Activated CD4-positive, alpha-beta T cell treated with anti-CD3 and anti-CD28 coated beads, Interleukin-2, Interleukin-6, amounts not matched to agents 100 ng/mL and 50 ng/mL, durations not matched to agents 16 hours and 8 hours (primary cell): ENCODE measurements at places on chromosomes 6 and 20.
A peak's percentile ranks its signal among the peaks of the same experiment; 100 is the strongest.

GRCh38 chr6:156111913-156112312 is 656.3 kb upstream of the NOX3 start:
- DNase-seq = no peak

DNA sequence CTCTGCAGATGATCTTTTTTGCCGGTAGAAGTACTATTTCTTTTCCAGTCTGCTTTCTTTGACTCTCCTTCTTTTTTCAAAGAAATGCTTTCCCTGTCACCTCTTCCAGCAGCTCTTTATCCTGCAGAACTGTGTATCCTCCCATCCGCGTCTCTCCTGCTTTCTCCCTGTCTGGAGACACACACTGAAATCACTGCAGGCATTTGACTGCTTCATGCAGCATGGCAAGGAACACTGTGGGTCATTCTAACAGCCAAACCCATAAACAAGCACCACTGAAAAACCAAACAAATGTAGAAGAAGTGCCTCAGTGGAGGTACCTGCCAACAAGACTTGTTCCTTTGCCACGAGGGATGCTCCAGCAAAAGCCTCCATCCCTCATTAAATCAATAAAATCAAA is 403.7 kb upstream of the CITED2 start:
- DNase-seq = no peak

DNA sequence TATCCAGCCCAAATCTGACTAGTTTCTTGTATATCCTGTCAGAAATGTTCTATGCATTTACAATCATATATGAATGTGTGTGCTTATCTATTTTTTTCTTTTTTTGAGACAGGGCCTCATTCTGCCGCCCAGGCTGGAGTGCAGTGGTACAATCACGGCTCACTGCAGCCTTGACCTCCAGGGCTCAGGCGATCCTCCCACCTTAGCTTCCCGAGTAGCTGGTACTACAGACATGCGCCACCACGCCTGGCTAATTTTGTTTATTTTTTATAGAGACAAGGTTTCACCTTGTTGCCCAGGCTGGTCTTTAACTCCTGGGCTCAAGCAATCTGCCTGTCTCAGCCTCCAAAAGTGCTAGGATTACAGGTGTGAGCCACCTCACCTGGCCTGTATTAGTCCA is 3.0 kb upstream of the RAB44 start:
- DNase-seq = no peak

GRCh38 chr6:163383912-163384311 is 30.6 kb upstream of the QKI start:
- no peak for DNase-seq

DNA sequence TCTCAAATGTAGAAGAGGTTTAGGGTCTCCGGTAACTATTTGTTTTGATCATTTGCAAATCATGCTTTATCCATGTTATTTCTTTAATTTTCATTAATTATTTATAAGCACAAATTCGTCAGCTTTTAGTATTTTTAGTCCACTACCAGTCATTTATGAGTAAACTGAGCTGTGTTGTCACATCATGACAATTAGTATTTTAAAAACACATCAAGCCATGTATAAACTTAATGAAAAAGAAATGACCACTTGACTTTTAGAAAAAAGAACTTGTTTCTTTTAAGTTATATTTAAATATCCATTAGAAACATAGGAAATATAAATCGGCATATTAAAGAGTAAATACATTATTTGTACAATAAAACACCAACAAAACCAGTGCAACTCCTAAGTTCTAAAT is 2.8 kb downstream of the NKX2-4 start:
- DNase-seq = no peak

DNA sequence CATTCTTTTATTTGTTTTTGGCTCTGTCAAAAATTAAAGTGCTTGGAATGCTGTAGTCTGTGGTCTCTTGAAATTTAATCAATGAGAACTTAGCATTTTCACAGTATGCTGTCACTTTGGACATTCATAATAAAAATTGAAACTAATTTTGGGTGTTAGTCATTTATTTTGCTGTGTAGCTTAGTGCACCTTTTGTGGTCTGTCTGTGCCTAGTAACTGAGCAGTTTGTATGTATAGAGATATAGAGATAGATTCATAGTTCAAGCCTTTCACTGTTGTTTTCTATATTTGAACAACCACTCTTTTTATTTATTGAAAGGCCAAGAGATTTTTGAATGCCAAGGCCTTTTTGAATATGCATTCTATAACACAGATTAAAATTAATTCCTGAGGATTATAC is 86.4 kb upstream of the TIAM2 start:
- DNase-seq = no peak

GRCh38 chr6:44535446-44535845 is 147.9 kb downstream of the CDC5L start:
- DNase-seq = no peak

DNA sequence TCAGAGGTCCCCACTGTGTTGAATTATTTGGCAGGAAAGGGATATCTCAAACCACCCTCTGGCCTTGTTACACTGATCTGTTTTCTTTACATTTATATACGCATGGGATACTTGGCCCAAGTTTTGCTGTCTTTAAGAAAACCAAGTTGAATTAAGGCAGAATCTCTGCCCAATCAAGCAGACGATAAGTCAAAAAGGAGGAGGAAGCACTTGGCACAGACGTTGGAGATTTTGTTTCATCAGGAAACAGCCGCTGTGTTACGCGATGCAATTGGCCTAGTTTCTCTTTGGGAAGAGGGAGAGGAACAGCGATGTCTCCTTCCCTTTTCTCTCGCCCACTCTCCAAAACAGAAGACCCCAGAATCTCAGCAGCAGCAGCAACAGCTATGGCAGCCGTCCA is 20.2 kb upstream of the NAA20 start:
- no peak for DNase-seq

DNA sequence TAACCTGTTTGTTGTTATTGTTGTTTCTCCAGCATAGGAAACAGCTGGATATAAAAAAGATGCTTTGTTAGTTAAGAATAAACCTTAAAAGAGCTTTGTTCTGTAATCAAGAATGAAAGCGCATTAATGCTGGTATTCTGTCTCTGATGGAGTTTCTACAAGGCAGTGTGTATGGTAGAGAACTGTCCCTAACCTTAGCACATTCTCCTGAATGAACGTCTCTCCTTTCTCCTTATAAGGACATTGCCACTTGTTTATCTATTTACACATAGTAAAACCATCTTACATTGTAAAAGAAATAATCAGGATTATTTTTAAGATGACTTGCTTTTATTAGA is 33.8 kb upstream of the LCA5 start:
- no peak for DNase-seq

- peak; percentile 14 for DNase-seq
Observed at GRCh38 chr6:44339763-44340625, 2.5 kb upstream of the SPATS1 start.

- DNase-seq = peak; percentile 82
Observed at GRCh38 chr6:167079853-167080297, 43.0 kb upstream of the CCR6 start.

DNA sequence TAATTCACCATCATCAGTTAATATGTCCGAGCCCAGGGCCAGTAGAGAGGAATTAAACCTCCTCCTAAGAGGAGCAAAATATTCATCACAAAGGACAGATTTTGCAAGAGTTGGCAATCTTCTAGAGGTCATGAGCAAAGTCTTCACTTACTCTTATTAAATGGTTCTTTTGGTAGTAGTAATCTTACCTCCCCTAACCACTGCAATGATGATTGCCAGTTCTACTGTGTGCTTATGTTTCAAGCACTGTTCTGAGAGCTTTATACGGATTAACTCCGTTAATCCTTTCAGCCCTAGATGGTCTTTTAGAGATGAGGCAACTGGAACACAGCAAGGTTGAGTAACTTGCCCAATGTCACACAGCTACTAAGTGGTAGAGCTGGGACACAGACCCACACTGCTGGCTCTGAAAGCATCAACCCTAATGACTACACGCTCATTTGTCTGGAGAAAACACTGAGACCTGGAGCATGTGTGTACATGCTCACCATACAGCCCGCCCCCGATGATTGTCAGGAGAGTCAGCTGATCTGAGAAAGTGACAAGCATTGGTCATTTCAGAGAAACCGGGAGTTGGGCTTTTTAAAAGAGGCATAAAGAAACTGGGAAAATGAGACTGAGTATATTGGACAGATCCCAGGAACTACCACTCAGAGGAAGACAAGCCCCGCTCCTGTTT is 276.0 kb downstream of the NRN1 start:
- no peak for DNase-seq
